Neural progenitor cell (in vitro differentiated cells): ENCODE measurements at places on chromosomes 6 and 20.
A peak's percentile ranks its signal among the peaks of the same experiment; 100 is the strongest.

DNA sequence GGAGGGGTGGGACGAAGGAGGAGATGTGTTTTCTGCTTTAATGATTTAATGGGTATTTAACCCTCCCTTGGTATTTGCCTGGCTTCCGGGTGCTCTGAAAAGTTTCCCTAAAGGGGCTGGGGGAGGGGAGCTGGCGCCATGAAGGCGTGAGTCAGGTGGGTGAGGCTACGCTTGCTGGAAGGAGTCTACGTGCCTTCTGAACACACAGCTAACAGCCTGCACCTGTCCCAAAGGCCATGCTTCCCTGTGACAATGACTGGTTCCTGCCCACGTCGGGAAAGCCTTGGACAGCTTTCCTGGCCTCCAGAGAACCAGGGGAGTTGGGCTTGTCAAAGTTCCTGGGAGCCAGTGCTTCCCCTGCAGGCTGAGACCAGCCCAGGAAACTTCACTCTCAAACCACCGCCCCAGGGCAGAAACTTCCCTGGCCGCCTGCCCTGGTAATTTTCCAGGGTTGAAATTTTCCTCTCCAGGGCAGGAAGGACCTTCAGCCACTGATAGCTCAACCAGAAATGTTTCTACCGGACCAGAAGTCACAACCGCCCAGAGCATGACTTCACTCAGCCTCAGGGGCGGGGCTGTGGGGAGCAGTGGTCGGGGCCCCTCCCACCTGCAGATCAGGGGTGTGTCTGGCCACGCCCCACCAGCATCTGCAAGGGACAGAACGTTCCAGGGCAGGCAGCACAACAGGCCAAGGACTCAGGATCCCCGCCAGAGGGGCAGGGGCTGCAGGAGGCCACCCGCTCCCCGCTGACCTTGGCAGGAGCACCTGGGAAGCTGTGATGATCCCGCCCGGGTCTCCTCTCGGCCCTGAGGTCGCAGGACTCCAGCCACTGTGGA, 18.6 kb upstream of the SLCO4A1 start:
- DNase-seq: peak; percentile 89

- no peak for DNase-seq
Measured at GRCh38 chr20:46979603-46980241, 85.1 kb downstream of the EYA2 start.

- DNase-seq: no peak
Measured at GRCh38 chr6:164129218-164129617, 714.7 kb downstream of the QKI start.

DNA sequence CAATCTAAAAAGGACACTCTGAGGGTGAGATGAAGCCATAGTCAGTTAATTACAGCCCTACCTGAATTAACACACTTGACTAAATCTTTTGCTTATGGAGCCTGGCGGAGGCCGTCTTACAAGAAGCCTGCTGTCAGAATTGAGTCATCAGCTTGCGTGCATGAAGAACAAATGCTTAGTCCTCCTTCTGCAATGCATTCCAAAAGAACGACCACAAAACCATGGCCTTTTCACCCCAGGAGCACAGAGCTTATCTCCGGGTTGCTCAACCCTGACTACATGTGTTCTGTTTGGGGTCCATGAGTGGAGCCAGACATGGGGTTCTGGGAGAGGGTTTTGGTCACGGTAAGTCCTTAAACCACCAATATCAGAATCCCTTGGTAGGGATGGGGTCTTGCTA, 318.1 kb downstream of the CLIC5 start:
- peak; percentile 46 for DNase-seq

DNA sequence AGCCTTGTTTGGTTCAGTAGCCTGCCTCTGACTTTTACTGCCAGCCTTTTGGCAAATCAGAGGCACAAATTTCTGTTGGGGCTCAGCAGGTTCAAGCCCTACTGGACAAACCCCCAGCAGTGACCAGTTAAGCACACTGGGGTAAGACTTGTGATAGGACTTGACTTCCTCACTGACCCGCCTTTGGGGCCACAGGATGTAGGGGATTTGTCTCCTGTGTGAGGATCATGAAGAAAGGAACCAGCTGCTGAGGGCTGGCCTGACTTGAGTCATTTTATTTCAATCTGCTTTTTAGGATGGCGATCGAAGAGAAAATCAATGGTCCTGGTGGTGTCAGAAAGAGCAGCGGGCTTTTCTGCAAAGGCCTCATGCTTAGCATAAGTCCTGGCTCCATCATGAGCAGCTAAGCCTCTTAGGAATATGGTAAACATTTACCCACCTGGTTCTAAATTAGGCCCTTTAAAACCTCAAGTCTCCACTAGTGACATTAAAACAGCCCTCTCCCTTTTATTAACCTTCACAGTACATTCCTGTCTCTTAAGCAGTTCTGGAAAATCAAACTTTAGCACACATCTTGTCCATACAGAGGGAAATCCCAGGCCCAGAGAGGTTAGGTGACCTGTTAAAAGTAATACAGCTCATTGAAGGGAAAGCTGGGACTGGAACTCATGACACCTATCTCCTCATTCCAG, 16.6 kb downstream of the CHMP4B start:
- no peak for DNase-seq

DNA sequence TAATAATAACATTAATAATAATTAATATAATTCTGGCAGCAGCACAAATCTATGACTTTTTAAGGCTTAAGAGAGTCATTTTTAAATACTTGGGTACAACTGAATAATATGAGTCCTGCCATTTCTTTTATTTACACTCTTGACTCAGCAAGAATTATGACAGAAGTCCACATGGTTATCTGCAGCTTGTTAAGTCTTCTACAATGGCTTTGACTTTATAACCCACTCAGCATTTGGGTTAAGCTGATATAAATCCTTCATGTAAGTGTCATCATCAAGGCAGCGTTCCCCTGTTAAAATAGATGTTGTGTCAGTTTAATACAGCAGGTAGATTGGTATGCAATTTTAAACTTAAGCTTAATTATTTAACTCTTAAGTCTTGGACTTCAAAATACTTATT, 131.7 kb downstream of the ARHGAP18 start:
- DNase-seq: no peak

DNA sequence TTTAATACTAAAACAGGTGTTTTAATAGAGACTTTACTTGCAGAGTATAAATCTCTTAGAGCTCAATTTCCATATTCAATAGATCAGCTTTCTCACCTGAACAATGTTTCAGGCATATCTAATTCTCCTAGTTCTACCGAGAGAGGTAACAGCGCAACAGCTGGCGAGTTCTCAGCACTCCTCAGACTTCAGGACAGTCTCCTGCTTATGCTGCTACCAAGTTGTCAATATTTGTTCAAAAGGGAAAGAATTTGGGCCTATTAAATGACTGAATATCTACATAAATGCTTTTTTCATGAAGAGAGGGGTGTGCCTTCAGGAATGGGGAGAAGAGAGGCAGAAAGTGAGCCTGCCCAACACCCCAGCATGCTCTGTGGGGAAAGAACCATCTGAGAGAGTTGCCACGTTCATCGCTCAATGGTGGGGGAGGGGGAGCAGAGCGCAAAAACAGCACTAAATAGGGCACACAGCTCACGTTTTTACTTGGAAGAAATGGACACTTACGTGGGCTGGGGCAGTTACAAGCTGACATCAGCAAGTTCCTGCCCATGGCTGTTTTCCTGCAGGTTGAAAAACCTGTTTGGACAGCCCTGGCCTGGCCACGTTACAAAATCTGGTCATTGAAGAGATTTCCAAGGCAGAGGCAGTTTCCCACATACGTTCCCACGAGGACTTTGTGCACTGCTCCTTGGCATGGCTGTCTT, 38.0 kb downstream of the EZR start:
- DNase-seq: no peak

DNA sequence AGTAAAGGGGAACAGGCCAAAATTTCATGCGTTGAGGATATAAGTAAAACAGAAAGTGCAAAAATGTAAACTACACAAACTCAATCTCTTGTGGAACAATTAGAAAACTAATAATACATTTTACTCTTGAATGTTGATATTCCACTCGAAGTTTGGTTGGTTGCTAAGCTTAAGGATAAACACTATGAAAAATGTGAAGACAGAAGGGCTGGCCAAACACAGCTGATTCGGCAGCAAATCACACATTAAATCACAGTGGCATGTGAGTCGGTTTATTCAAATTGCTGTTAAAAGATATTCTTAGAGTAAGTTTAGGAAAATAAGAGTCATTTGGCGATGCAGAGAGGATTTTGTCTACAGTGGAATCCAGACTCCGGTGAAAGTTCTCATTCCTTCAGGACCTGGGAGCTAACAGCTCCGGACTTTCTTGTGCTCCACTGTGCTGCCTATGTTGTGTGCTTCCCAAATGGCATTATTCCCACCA, 1.4 kb upstream of the EPM2A start:
- no peak for DNase-seq

- DNase-seq: no peak
Measured at GRCh38 chr6:78538002-78538401, 329.3 kb upstream of the IRAK1BP1 start.

DNA sequence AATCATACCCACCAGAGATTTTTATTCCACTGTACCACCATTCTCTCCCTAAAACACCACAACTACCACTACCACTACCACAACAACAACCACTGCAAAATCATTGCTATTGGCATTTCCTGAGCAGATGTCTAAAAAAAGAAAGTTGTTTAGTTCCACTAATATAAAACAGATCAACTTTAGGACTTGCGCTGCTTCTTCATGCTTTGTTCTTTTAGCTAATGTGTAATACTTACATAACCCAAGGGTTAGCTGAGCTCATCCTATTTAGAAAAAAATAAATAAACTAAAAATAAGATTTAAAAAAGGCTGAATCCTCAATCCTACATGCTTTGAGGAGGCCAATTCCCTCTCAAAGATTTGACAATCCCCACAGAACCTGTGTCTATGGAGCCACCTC, 11.4 kb downstream of the IYD start:
- no peak for DNase-seq

DNA sequence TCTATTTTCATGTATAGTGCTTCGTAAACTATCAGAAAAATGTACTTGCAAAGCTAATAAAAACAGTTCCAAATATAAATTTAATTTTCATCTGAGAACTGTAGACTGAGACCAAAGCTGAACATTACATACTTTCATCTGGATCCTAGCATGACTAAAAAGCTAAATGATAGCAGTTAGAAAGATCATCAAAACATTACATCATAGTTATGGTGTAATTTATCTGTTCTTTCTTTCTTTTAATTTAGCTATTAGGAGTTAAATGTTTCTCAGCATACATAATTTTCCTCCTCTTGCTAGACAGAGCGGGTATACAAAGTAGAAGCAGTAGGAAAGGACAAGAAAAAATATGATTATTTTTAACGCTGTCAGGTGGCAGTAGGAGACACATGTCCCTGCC, 164.2 kb upstream of the THEMIS start:
- no peak for DNase-seq

DNA sequence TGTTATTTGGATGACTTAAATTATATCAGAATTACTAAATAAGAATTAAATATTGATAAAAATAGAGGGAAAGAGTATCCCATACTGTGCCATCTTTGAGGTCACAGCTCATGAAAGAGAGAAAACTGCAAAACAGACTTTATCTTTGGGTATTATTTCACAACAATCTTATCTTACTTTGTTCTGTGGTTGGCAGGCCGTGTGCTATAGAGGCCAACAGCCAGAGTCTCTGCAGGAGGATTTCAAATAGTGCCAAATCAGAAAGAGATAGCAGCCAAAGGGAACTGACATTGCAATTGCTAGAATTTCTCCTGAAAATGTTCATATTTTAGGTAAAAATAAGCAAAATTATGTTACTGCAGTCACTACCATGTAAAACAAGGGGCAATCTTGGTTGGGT, 354.2 kb downstream of the GRIK2 start:
- no peak for DNase-seq

DNA sequence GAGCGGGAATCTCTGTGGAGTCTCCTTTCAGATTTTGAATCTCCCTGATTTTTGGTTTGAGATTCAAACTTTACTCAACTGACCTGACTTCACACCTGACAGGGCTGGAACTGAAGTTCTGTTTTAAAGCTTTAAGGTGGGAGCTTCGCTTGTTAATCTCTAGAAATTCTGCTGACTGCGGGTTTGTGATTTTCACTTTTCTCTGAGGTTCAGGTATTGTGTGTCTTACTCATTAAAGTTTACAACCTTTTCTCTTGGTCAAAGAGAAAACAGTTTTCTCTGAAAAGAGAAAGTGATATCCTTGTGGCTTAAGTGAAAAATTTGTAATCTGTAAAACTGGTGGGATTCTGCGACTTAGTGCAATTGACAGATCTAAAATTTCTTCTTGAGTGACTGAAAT, 20.7 kb upstream of the IGF2R start:
- no peak for DNase-seq

- DNase-seq: no peak
Measured at GRCh38 chr6:132907914-132908313, 93.5 kb downstream of the RPS12 start.

GRCh38 chr6:97656236-97656635, 373.2 kb upstream of the MMS22L start:
- peak; percentile 84 for DNase-seq

DNA sequence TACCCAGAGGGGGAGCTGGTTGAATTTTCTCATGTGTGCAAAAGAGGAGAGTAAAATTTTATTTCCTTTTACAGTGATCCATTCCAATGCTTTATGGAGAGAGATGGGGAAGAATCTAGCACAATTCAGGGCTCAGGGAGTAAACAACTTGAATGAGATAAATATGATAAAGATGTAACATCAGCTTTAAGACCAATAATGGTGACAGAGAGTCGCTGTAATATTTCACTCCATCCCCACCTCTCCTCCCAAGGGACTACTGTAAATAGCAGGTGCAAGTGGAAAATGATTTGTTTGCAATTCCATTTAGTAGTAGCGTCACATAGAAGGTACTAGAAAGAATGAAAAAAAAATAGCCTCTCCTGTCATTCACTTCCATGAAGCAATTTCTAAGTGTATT, 4.8 kb downstream of the CRISP3 start:
- no peak for DNase-seq

DNA sequence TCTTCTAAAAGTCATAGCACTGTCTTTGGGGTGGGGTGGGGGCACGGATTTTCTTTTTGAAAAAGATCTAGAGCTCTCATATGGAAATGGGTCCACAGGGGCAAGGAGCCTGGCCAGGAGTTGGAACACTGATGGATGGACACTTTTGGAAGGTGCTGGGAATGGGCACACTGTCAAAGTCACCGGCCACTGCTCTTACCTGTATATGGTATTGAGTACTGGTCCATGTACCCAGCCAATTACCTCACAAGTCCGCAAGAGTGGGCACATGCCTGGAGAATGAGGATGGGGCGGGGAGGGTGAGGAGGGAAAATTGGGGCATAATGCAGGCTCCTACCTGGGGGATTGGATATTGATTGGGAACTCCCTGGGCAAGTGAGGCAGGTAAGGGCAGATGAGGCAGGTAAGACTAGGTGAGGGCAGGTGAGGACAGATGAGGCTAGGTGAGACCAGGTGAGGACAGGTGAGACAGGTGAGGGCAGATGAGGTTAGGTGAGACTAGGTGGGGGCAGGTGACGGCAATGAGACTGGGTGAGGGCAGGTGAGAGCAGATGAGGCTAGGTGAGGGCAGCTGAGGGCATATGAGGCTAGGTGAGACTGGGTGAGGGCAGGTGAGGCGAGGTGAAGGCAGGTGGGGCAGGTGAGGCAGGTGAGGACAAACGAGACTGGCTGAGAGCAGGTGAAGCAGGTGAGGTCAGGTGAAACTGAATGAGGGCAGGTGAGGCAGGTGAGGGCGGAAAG, 167.9 kb downstream of the NRN1 start:
- no peak for DNase-seq

- DNase-seq: no peak
Measured at GRCh38 chr20:33437141-33437911, 6.2 kb downstream of the SNTA1 start.

- DNase-seq: peak; percentile 82
Measured at GRCh38 chr6:26284537-26285142, 80.4 kb upstream of the BTN3A2 start.
